Brain pericyte (primary cell): ENCODE measurements at places on chromosomes 1 and 21.

- DNase-seq: no peak
These were observed 7.2 kb downstream of the C1orf115 start for GRCh38 chr1:220697326-220697725.

DNA sequence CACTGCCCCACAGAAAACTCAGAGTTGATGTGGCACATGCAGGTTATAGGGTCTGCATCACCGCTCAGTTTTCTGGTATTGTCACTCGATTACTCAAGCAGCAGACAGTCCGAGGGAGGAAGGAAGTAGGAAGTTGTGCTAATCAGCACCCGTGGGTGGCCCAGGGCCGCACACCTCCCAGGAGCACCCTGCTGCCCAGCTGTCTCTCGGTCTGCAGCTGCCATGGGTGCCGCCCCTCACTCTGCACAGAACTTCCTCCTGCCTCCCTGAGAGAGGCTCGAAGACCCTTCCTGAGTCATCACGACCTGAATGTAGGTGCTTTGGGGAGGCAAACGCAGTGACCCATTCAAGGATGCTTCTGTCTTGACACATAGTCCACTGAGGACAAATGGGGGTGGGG is 4.2 kb upstream of the TFF3 start:
- no peak for DNase-seq

DNA sequence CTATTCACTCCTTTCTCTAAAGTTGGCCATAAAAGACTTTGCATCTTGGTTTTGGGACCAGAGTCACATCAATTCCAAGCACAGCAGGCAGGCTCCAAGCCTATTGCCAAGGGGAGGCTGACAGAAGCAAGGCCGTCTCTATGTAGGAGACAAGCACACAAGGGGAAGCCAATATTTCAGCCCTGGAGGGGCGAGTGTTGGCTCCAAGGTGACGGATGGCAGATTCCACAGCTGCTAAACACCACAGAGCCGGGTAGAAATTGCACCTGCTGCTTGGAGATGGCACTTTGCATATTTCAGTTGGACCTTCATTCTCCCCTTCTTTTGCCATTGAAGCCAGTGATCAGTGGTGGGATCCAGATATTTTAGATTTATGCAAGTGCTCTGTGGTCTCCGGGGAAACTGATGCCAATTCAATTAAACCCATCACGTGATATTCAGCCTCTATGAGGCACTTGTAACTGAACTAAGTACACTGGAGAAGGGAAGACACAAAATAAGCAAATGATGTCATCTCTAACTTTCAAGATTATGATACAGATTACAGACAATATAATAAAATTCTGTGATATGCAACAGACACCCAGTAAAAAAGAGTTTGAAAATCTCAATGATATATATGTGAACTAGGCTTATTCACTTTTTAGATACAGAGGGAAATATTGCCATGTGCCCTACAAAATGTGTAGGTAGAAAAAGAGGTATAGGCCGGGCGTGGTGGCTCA is 102.8 kb upstream of the GREM2 start:
- DNase-seq: no peak

DNA sequence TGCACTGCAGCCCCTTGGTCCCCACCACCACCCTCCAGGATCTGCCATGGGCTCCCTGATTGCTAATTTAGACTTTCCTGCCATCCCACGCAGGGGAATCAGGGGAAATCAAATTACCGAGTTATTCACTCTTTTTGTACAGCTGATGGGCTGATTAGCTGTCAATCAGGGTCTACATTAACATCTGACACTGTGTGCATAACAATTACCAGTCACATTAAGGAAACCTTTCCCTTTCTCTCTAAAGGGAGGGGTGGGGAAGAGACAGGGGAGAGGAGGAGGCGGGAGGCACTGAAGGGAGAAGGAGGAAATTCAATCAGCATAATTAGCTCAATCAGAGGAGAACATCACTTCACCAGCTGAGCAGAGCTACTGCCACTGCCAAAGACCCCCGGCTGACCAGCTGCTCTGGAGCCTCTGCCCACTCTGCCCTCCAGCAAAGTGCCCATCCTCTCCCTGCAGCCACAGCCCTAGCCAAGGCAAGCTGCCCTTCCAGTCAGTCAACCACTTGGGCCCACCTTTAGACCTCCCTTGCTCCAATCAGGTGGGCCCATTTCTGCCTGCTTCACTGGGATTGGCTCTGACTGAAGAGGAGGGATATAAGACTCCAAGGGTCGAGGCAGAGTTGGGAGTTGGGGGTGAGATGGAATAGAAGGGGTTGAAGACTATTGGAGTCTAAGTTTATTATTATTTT is 199.3 kb upstream of the ZC3H12A start:
- no peak for DNase-seq

DNA sequence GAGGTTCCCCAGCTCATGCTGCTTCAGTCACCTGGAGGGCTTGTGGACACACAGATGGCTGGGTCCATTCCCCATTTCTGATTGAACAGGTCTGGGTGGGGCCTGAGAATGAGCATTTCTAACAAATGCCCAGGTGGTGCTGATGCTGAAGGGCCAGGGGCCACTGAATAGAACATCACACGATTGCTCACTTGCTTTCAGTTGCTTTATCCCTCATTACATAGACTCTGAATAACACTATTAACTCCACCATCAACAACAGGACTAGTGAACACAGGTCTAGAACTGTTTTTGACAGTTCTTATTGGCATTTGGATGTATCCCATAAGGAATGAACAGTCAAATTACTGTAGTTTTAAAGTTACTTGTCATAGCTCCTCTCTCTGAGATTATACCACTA is 12.1 kb downstream of the TRAPPC10 start:
- DNase-seq: no peak

DNA sequence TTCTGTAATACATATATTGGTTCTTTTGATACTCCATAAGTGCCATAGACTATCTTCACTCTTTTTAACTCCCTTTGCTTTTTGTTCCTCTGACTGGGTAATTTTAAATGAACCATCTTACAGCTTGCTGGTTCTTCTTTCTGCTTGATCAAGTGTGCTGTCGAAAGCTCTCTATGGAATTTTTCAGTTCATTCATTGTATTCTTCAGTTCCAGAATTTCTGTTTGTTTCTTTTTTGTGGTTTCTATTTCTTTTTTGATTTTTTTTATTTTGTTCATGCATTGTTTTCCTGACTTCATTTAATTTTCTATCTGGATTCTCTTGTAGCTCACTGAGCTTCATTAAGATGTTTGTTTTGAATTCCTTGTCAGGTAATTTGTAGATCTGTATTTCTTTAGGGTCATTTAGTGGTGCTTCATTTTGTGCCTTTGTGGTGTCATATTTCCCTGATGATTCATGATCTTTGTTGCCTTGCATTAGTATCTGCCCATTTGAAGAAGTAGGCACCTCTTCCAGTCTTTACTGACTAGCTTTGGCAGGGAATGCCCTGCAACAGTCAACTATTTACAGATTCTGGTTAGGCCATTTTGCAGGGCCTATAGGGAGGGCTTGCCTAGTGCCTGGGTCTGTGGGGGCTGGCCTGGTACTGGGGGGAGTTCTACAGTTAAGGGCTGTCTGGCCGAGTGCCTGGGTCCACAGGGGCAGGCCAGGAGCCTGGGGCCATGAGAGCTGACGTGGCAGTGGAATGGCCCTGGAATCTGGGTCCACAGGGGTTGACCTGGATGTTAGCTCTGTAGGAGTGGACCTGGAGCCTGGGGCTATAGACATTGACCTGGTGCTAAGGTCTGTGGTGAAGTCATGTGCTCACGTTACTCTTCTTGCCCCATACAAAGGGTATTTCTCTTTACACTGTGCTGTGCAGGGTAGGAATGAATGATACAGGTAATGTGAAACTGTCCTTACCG is 89.7 kb downstream of the MAGI3 start:
- no peak for DNase-seq

GRCh38 chr1:203117611-203118575 is 9.6 kb upstream of the ADORA1 start:
- no peak for DNase-seq

- DNase-seq: no peak
These were observed 148.2 kb downstream of the PRDM16 start for GRCh38 chr1:3217181-3217641.

- no peak for DNase-seq
These were observed 159.1 kb upstream of the C8B start for GRCh38 chr1:57124768-57125446.

- no peak for DNase-seq
These were observed 508 bp downstream of the RAVER2 start for GRCh38 chr1:64745181-64745985.

- no peak for DNase-seq
These were observed 18.5 kb downstream of the ETS2 start for GRCh38 chr21:38824124-38824822.

DNA sequence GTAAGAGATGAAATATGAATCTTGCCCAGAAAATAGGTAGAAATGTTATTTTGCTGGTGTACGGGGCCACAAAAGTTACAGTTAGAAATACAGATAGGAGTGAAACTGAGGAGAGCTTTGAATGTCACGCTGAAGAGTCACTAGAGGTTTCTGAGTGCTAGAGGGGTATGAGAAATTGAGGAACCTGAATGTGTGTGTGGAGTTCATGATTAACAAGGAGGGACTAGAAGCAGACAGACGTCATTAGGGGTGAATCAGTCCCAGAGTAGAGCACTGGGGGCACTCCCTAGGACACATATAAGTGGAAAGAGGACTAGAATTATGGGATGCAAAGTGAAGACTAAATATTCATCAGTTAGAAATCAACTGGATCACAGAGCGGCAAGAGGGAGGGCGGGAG is 188.9 kb upstream of the MAP1LC3C start:
- no peak for DNase-seq

- no peak for DNase-seq
These were observed 117.6 kb downstream of the AK5 start for GRCh38 chr1:77399250-77400086.

GRCh38 chr21:38221594-38221993 is 35.2 kb upstream of the KCNJ15 start:
- no peak for DNase-seq

- DNase-seq: no peak
These were observed 872 bp upstream of the PPP2R5A start for GRCh38 chr1:212284332-212284743.

- no peak for DNase-seq
These were observed 411.1 kb upstream of the CXADR start for GRCh38 chr21:17101696-17102095.

- DNase-seq: no peak
These were observed 100.9 kb downstream of the PEX14 start for GRCh38 chr1:10575616-10576015.

DNA sequence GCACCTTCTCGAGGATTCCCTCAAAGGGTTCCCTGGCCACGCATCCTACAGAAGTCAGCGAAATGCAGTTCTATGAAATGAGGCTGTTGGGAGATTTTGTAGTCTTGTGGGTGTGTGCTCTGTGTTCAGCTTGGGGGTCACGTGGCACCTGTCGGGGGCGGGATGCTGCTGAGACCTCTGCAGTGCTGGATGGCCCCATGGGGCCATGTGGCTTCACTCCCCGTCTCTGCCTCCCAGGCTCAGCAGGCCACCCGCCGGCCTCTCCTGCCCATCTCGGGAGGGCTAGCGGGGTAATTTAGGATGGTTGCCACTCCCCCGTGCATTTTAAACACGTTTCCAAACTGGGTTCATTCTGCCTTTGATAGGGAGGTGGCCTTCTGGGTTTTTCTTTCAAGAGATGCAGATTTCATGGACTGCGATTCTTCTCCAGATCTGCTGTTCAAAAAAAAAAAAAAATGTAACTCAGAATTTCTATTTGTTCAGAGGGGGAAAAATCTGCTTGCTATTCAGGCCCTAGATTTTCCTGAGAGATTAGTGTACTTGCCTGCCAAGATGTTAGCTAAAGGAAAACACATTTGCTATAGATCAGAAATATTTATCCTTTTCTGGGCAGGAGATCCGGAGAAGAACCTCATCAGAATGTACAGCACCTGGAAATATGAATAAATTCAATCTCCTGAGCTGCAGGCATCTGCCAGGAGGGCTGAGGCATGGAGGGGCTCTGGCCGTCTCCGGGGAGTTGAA is 277.2 kb upstream of the VAMP3 start:
- DNase-seq: no peak

DNA sequence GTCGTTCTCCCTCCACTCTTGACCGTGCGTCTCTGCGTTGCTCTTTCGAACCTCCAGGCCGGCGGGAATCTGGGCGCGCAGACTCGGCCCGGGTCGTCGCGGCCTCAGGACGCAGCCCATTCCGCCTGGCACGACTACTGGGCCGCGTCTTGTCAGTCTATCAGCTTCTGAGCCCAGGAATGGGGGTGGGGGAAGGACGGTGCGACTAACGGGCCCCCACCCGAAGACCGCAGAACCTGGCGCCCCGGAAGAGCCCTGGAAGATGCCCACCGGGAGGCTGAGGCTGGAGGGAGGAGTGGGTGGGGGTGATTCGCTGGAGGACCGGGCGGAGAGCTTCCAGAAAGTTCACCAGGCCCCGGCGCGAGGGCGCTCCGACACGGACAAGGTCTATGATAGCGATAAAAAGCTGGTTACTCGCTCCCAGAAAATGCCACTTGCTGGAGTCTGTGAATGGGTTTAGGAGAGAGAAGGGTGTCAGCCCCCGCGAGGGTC is 1.7 kb upstream of the DMRTA2 start:
- DNase-seq: no peak

DNA sequence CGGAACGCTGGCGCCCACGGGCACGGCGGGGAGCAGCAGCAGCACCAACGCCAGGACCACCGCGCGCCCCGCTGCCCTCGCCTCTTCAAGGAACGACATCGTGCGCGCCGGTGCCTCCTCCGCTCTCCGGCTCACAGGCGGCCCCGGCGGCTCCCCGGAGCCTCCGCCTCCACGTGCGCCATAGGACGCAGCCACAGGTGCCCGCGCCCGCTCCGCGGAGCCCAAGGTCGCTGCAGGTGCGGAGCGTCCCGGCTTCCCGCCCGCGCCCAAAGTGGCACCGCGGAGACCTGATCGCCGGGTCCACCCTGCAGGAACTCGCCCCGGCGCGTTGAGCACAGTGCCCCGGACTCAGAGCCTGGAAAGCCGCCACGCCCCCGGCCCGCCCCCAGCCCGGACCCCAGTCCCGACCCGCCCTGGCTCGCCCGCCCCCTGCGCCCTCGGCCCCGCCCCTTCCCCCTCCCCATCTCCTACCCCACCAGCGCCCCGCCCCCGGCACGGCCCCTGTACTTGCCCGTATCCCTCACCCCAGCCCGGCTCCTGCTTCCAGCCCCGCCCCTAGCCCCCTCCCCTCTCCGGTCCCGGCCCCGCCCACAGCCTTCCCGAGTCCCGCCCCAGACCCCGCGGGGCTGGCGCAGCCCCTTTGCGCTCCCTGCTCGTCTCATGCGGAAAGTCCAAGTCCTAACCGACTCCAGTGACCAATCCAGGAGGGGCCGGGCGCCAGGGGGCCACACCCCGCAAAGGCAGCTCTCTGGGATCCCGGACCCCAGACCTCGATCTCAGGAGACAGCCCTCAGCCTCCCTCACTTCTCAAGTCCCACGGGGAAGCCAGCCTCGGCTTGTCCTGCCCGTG is at the start of gene MEGF6:
Gene MEGF6, minus strand, starts transcription at position 339 of the 850 bp plus-strand sequence. Its CDS starts 240 bp downstream, at position 99.
- no peak for DNase-seq

- DNase-seq: no peak
These were observed 261.0 kb downstream of the ASTN1 start for GRCh38 chr1:176903474-176903873.

DNA sequence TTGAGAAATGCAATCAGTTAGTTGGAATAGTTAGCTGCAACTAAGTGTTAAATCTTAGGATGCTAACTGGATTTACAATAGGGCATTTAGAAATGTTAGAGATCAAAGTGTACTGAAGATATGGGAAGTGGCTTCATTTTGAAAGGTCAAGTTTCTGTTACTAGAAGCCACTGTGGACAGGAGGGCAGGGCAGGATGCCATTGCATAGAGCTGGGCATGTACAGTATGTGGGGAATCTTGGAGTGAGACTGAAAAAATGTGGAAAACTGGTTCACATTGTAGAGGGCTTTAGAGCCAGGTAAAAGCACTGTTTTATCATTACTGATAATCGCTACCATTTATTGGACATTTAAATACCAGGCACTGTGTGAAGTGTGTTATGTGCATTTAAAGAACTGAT is 31.0 kb downstream of the ARID1A start:
- no peak for DNase-seq
